ENCODE measurements at places on chromosomes 4 and X.

DNA sequence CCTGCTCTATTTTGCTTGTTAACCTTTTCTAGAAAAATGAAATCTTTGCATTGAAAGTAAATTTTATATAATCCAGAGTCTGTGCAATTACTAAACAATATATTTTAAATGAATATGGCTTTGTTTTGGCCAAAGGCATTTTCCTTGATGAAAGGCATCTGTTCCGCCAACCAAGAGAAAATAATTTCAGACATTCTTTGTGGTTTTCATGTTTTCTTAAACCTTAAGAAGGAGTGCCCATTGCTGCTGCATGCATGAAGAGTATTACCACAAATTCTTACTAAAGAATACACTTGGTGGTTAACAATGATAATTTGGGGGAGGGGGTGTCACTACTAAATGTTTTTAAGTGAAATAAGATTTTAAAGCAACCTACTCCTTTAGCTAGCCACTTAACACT lies 2.7 kb upstream of the PDGFC start:
- no peak for DNase-seq

DNA sequence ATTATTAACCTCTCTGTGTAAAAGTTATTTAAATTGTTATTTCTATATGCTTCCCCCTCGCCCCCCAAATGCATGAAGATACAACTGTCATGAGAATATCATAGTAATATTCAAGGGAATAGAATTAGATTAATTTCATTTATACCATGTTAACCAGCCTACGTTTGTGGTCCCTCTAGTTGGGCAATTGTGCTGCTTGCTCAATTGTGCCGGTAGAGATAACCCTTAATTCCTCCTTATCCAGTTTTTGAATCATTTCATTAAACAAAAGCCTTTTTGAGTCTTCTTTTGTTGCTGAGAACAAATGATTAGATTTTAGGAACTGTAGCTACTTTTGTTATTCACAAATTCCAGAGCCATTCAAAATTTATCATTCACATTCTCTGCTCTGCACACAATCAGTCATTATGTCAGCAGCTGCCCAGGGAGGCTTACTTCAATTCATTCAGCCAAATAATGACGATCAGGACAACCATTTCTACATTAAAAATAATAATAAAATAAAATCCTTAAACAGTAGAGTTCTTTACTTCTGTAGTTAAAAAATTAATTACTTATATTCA lies 98.1 kb downstream of the ADGRL3 start:
- DNase-seq, result no peak

- no peak for DNase-seq
Observed at GRCh38 chr4:178316211-178316610, 874.0 kb upstream of the AGA start.

GRCh38 chrX:50470103-50471031 lies at the start of gene DGKK:
Gene DGKK (minus strand): TSS chrX:50470825. CDS start chrX:50470678, 147 bp downstream.
- DNase-seq, result no peak

GRCh38 chrX:97876697-97877407 lies 993.1 kb downstream of the RPA4 start:
- no peak for DNase-seq

All from stimulated activated CD4-positive, alpha-beta T cell treated with anti-CD3 and anti-CD28 coated beads, Interleukin-12 subunit alpha, Interleukin-12 subunit beta, amount 100 ng/mL, for 24 hours (primary cell).